GM23248 (cell line): ENCODE measurements at places on chromosomes 2 and 18.

DNA sequence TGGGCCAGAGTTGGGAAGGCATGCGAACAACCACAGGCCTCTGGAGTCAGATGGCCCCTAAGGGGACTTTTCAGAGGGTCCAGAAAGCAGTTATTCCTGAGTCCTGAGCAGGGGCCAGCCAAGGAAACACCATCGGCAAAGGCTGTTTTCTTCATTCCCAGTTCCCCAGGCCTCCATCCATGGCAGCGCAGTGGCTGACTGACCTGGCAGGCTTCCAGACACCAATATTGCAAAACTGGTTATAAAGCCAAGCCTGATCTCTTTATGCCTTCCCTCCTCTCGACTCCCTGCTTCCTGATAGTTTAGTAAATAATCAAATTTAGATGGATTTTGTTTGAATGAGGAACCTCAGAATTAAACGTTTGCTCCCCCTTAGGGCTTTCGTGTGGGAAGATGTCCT, 133.4 kb upstream of the ITGA6 start:
- peak; percentile 49 for DNase-seq

DNA sequence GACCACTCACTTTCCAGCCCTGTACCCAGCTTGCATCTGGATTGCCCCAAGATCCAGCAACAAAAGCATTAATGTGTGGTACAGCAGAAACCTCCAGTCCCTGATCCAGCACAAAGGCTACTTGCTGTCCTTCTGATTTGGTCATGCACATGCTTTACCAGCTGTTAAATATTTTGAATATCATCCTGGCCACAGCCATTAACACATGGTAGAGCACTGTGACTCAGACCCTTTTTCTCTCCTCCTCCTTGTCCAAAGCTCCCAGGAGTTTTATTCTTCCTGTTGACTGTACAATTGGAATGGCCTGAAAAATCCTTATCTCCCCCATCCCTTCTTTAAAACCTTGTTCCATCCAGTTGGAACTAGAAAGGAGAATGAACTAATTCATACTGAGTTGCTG, 419.7 kb upstream of the TNP1 start:
- peak; percentile 97 for DNase-seq

DNA sequence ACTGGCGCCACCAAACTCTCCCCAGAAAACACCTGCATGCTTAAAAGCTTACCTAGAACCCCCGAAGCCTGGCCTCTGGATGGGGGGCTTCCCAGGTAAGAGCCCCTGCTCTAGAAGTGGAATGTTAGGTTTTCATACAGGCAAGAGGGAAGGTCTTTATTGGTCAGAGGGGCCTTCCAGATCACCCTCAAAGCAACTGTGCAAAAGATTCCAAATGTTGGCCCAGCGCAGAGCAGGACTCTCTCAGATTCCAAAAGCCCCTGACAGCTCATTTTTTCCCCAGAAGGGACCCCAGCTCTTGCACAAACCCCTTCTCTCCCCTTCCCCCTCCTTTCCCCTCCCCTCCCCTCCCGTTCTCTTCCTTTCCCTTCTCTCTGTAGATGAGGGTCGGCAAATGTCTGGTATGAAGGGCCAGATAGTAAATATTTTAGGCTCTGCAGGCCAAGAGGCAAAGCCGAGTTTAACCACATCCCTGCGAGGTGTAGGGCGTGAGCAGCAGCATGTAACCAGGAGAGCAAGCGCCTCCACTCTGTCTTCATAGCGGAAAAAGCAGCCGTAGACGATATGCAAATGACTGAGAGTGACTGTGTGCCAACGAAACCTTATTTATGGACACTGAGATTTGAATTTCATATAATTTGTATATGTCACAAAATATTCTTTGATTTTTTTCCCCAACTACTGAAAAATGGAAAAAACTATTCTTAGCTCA, 116.9 kb downstream of the SMAD7 start:
- DNase-seq = no peak

- DNase-seq = no peak
Observed at GRCh38 chr2:137846993-137847392, 117.3 kb upstream of the HNMT start.

DNA sequence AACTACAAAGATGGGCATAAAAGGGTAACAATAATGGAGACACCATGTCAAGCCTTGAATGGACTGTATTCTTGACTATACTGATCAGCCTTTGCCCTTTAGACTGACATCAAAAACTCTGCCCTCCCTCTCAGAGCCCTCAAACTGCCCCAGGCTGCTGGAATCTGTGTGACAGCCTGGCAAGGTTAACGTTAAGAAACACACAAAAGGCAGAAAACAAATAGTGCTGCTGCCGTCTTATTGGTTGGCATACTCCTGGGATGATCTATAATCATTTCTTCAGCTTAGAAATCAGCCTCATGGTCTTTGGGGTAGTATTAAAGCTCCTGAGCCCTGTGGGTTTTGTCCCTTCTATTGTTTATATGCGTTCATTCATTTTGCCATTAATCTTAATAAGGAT, 338.0 kb downstream of the DCC start:
- DNase-seq = no peak

- DNase-seq = no peak
Observed at GRCh38 chr2:43010438-43011157, 215.8 kb downstream of the ZFP36L2 start.

- no peak for DNase-seq
Observed at GRCh38 chr2:191951376-191951775, 104.5 kb upstream of the CAVIN2 start.

GRCh38 chr2:205232086-205232485, 450.2 kb upstream of the NRP2 start:
- no peak for DNase-seq

- DNase-seq = peak; percentile 83
Observed at GRCh38 chr2:120750488-120751210, 15.0 kb downstream of the GLI2 start.

- DNase-seq = no peak
Observed at GRCh38 chr2:134181219-134181618, 72.7 kb upstream of the MGAT5 start.

- DNase-seq = no peak
Observed at GRCh38 chr2:10454505-10454904, 6.4 kb upstream of the ODC1 start.

DNA sequence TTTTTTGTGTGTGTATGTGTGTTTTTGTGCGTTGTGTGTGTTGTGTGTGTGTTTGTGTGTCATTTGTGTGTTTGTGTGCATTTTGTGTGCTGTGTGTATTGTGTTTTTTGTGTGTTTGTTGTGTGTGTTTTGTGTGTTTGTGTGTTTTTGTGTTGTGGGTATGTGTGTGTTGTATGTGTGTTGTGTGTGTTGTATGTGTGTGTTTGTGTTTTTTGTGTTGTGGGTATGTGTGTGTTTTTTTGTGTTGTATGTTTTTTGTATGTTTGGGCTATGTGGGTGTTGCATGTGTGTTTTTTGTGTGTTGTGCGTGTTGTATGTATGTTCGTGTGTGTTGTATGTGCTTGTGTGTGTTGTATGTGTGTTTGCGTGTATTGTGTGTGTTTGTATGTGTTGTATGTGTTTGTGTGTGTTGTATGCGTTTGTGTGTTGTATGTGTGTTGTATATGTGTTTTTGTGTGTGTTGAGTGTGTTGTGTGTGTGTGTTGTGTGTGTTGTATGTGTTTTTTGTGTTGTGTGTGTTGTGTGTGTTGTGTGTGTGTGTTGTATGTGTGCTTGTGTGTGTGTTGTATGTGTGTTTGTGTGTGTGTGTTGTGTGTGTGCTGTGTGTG, 275.3 kb downstream of the HRH4 start:
- no peak for DNase-seq

DNA sequence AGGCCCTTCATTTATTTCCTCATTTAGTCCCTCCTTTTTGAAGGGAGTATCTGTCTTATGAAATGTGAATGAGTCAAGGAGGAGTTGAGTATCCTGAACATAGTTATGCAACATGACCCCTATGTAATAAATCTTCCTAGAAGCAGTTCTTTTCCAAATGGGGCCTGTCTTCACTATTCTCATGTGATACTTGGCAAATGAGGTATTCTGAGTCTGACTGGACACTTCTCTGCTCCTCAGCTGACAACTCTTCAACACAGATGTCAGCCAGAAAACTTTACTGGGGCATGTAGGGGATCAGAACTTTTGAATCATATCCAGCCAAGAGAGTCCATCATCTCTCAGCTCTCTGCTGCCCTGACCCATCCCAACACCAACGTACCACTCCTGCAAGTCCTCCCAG, 291.6 kb downstream of the ZNF385B start:
- peak; percentile 78 for DNase-seq

DNA sequence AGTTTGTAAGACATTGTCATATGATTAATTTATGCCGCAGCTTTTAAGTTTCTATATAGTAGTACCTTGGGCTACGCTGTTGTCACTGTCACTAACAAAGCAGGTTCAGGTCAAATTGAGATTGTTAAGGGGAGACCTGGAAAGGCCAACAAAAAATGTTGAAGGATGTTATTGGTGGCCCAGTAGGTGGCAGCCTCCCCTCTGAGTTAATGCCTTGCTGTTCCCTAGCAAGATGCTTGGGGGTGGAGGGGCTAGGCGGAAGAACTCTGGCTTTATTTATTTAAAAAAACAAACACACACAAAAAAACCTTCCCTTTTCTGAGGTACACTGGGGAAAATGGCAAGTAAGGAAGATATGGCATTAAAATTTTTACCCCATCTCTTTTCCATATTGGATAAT, 128.3 kb upstream of the ATP5MC3 start:
- peak; percentile 51 for DNase-seq

- DNase-seq = no peak
Observed at GRCh38 chr18:62814132-62814759, 98.9 kb downstream of the PHLPP1 start.

DNA sequence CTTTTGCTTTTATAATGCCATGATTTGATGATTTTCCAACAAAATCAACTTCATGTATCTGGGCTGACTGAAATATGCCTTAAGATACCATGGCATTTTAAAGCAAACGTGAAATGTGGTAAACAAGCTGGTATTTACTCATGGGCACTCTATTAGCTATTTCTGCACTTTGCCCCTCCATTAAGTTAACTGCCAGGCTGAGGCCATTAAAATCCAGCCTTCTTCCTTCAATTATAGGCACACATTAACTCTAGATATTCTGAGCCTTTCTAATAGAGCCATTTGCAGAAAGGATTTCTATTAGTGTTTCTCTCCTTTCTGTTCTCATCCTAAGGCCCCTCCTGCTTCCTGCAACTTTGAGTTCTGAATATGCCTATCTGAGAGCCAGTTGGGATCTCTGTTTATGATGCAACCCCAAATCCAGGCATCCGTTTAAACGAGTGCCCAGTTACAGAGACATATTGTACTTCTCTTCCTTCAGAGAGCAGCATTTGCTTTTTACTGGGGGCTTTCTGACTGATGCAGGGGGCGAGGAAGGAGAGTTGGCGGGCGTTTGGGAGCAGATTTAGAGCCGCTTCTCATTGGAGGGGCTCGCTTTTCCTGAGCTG, 1.6 kb upstream of the KCNJ3 start:
- no peak for DNase-seq

GRCh38 chr2:55309446-55309845, 40.4 kb upstream of the MTIF2 start:
- peak; percentile 84 for DNase-seq

GRCh38 chr2:88059979-88060906, 4.7 kb upstream of the KRCC1 start:
- peak; percentile 66 for DNase-seq

- DNase-seq = no peak
Observed at GRCh38 chr2:104880076-104880475, 26.2 kb downstream of the POU3F3 start.

- no peak for DNase-seq
Observed at GRCh38 chr18:63084219-63084618, 235.3 kb downstream of the BCL2 start.

DNA sequence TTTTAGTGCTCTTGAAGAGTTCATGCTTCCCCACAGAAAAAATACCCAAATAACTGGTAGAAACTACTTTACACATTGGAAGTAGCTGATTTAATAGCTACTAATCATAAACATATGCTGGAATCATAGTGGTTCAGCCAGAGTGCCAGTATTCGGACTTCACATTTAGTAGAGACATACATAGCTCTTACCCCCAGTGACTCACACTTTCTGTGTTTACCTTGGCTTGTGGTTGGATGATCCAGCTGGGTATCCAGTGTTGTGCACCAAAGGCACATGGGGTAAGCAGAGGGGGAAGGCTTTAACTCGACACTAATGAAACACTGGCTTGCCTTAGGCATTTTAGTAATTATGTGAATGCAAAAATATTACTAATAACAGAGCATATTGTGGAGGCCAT, 18.1 kb downstream of the ARHGAP28 start:
- peak; percentile 77 for DNase-seq

- DNase-seq = no peak
Observed at GRCh38 chr2:239727182-239727775, 297.9 kb downstream of the NDUFA10 start.

- DNase-seq = no peak
Observed at GRCh38 chr18:49026501-49027373, 76.0 kb upstream of the SMAD7 start.

GRCh38 chr2:111155610-111156009, 34.9 kb downstream of the BCL2L11 start:
- no peak for DNase-seq

DNA sequence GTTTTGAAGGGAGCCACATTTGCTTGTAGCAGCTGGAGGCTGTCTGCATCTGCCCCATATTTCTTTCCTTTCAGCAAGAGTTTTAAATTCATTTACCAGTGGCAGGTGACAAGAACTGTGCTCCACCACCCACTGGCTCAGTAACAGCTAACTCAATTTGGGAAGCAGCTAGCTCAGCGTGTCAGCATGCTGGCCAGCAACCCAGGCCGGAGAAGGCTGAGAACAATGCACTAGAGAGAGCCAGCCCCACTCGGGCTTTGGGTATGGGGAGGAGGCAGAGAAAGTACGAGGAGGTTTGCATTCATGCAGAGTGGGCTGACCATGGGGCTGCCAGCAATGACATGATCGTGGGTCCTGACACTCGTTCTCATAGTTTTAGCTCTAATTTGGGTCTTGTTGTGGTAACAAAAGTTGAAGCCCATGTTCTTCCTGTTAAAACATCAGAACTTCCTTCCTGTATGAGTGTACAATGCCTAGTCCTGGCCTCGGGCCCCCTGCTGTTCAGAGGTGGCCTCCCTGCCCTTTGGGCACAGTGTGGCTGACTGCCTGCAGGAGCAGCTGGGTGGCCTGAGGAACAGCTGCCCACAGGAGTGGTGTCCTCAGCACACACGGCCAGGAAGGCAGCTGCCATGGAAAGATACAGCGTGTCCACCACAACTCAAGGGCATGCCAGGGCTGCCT, 23.0 kb downstream of the CDC42EP3 start:
- peak; percentile 59 for DNase-seq

- no peak for DNase-seq
Observed at GRCh38 chr2:73976803-73977202, 7.9 kb upstream of the TET3 start.
